ENCODE measurements at places on chromosomes 3 and 15. TPM values are rescaled to one million over a fixed set of nuclear protein-coding genes. Genes with fewer than 3 reads are reported as not detected.

GOLGA6A gene
- total RNA-seq, result 0.09 TPM

GOLGA6L22 gene
- not detected for total RNA-seq

IL17RE gene
- 1.7 TPM for total RNA-seq

MYO1E gene
- total RNA-seq, result 319 TPM

CCR8 gene
- not detected for total RNA-seq

TMC3 gene
- not detected for total RNA-seq

All from A549 treated with AZD2906 at 1 μM for 4 hours (cell line).